ENCODE measurements at places on chromosomes 6 and 20.
A peak's percentile ranks its signal among the peaks of the same experiment; 100 is the strongest.

- no peak for DNase-seq
Measured at GRCh38 chr6:43301081-43301870, 3.2 kb downstream of the SLC22A7 start.

GRCh38 chr6:41737591-41738130 lies 2.3 kb upstream of the TFEB start:
- DNase-seq: peak; percentile 28

DNA sequence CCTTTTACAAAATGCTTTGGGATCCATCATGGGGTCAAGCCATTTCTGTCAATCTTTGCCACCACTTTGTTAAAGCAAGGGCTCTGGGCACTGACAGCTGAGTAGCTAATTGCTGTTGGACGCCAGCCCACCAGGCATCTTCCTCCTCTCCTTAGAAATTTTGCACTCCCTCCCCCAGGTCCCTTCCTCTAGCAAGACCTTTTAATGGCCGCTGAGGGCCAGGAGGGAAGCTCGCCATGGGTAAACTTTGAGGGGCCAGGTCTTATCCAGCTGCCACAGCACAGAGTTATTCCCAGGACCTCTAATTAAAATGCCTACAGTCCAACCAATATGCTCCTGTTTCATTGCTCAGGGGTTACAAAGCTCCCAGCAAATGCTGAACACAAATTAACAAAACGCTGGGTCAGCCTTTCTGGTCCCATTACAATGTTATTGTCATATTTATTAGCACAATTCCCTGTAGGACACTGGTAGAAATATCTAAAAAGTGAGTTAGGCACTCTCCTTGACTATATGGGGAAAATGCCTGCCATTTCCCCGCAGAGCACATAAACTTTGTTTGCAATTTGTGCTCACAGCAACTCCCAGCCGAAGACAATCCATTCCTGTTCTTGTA lies 16.8 kb downstream of the SCML4 start:
- DNase-seq: no peak

- no peak for DNase-seq
Measured at GRCh38 chr6:22231616-22232015, 65.2 kb downstream of the PRL start.

Data from lower lobe of right lung (tissue), 2 donors.